ENCODE measurements at places on chromosomes 12 and 14. TPM values are rescaled to one million over a fixed set of nuclear protein-coding genes. Genes with fewer than 3 reads are reported as not detected.

Gene KRT74
- 0.14 TPM for total RNA-seq

DNA sequence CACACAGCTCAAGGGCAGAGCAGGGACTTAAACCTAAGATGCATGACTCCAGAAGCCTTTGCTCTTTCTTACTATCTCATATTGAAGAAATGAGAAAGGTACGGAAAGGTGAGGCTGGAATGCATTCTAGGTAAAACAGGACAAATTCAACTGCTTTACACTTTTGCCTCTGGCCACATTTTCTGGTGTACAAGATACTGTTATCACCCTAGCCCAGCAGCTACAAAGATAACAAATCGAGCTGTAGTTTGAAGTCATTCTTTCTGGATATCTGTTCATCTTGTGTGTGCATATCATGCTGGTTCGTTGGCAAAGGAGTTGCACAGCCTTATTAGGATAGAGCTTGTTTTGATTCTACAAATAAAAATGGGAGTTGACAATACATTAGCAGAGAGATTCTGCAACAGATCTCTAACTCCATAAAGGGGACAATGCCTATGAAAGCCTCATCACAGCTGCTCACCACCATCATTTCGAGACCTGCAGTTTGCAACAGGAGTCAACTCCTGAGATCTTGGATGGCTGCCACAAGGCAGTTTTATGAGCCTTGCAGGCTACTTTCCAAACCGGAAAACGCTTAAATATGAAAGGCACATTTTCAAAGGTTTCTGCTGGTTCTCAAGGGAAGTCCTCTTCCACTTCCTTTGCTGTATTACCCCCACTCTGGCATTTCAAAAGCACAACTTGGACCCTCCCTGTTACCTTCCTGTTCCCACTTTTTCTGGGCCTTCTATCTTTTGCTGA, 64.9 kb downstream of the STXBP6 start:
- peaks cover 14% of the 10 kb centered on the region for H3K36me3 ChIP-seq
- H3K4me3 ChIP-seq, result no peak overlapping the region
- H3K4me1 ChIP-seq, result peaks cover 50% of the 10 kb centered on the region
- H3K27ac ChIP-seq, result peak overlapping the region; percentile 39
- DNase-seq, result no peak
- H3K27me3 ChIP-seq, result no peaks in the 10 kb centered on the region

DNA sequence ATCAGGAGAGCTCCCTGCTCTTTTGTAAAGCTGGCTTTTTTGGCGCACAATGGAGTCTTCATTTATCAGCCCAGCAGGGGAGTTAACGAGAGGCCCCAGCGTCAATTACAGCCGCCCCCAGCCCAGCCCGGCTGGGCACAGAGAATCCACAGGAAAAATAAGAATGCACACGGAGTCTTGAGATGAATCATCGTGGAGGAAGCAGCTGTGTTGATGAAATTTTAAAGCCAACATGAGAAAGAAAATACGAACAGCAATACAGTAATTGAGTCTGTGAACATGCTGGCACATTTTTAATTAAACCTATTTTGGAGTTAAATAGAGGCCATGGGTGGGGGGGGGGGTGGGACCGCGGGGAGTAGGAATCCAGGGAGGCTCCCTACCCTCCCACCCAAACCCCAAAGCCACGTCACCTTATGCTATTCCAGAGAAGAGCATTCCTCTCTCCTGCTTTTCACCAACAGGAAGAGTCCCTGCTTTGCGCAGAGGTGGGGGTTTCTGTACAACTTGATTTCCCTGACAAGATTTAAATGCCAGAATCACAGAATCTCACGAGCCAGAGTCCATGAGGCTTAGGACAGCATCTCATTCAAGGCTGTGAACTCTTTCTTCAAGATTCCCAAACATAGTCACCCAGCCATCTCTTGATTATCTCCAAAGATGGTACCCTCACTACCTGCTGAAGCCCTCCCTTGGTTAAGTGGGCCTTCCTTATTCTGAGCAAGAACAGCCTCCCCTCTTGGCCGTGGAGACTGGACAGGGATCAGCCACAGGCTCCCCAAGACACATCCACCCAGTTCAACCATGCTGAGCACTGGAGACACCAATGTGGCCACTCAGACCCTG, 50.3 kb downstream of the CCNK start:
- H3K36me3 ChIP-seq, result no peaks in the 10 kb centered on the region
- H3K27me3 ChIP-seq, result no peaks in the 10 kb centered on the region
- peaks cover 46% of the 10 kb centered on the region for H3K4me1 ChIP-seq
- no peak overlapping the region for H3K27ac ChIP-seq
- no peak for DNase-seq

GRCh38 chr14:100874411-100875091, 29.0 kb downstream of the RTL1 start:
- no peaks in the 10 kb centered on the region for H3K4me1 ChIP-seq
- no peak overlapping the region for H3K27ac ChIP-seq
- no peak overlapping the region for H3K4me3 ChIP-seq
- H3K36me3 ChIP-seq, result no peaks in the 10 kb centered on the region

- H3K27me3 ChIP-seq, result no peaks in the 10 kb centered on the region
- no peak overlapping the region for H3K4me3 ChIP-seq
- H3K36me3 ChIP-seq, result no peaks in the 10 kb centered on the region
- DNase-seq, result no peak
Observed at GRCh38 chr12:67019070-67019469, 250.1 kb upstream of the CAND1 start.

All from left ventricle myocardium inferior (tissue), 1 donor.